Osteocyte (in vitro differentiated cells): ENCODE measurements at places on chromosomes 2 and 18. TPM values are rescaled to one million over a fixed set of nuclear protein-coding genes. Genes with fewer than 3 reads are reported as not detected.
A peak's percentile ranks its signal among the peaks of the same experiment; 100 is the strongest.

Gene GREB1L
- total RNA-seq = 0.60 and 0.70 TPM in 2 replicates

- H3K4me3 ChIP-seq = no peak overlapping the region
- DNase-seq = no peak
- H3K27me3 ChIP-seq = peaks cover 10% of the 10 kb centered on the region
- peaks cover 8% of the 10 kb centered on the region for H3K4me1 ChIP-seq
- H3K36me3 ChIP-seq = no peaks in the 10 kb centered on the region
These were observed 61.0 kb upstream of the IL1RL1 start for GRCh38 chr2:102250278-102250821.

DNA sequence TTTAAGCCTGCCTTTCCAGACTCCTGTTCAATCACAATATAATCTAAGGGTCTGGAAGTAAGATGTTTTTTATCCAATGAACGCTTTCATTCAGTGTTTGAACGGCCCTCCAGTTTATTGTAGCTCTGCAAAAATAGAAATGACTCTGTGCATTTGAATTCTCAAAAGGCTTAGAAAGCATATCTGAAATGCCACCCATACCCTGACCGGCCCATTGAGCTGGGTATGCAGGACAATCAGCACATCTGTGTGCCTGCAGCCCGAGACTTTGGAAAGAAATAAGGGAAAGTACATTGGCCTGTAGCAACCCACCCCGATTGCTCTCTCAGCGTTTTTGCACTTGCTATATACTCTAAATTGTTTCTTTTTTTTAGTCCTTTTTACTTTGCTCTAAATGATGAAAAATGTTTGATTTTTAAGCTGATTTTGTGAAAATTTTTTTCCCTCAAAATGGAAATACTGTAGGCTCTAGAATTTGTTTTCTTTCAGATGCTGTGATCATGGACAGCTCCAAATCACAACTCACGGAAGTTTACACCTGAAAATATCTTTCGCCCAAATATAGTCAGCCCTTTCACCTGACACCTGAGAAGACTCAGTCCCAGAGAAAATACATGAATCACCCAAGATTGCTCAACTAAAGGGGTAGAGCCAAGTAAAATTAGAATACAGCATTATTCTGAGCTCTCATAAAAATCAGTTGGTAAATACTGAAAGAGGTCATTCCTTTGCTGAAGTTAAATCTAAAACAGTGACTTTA lies 194.5 kb upstream of the SIX3 start:
- no peak overlapping the region for H3K27ac ChIP-seq
- H3K4me3 ChIP-seq = no peak overlapping the region
- H3K4me1 ChIP-seq = no peaks in the 10 kb centered on the region
- DNase-seq = no peak

GRCh38 chr18:74589811-74590210 lies 7.9 kb upstream of the ZNF407 start:
- H3K4me1 ChIP-seq = no peaks in the 10 kb centered on the region
- no peak overlapping the region for H3K4me3 ChIP-seq

DNA sequence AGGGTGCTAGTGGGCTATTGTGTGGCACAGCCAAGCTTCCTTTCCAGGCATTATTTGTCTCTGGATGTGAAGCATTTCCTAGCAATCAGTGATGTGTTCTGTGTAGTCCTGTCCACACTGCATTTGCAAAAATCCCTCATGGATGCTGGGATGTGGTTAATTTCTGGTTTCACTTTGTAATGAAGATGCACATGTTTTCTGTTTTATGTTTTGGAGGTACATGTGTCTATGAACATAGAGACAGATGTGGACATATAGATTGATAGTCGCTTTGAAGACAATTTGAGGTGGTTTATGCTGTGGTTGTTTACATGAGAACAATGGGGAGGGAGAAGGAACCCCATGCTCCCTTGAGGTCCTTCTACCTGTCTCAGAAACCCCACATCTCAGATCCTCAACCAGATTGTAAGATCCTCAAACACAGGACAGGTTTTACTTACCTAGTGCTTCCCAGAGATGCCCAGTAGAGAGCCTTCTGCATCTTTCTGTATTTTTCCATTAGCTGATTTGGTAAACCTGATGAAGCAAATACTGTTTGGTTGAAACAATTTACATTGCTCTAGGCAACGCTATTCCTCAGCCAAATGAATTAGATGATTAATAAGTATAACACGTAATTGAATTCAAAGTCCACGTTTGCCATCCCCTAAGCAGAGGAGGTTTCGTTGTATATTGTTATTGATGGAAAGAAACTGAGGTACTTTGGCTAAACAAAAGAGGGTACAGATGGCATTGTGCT lies 204.4 kb downstream of the SPP2 start:
- no peaks in the 10 kb centered on the region for H3K36me3 ChIP-seq
- DNase-seq = no peak
- H3K27me3 ChIP-seq = no peaks in the 10 kb centered on the region
- H3K27ac ChIP-seq = no peak overlapping the region
- peaks cover 44% of the 10 kb centered on the region for H3K4me1 ChIP-seq

- H3K36me3 ChIP-seq = no peaks in the 10 kb centered on the region
- no peaks in the 10 kb centered on the region for H3K27me3 ChIP-seq
These were observed 245.4 kb downstream of the INSIG2 start for GRCh38 chr2:118333664-118334063.

GRCh38 chr18:25228410-25228809 lies 123.6 kb downstream of the ZNF521 start:
- no peak overlapping the region for H3K4me3 ChIP-seq
- H3K27me3 ChIP-seq = no peaks in the 10 kb centered on the region

DNA sequence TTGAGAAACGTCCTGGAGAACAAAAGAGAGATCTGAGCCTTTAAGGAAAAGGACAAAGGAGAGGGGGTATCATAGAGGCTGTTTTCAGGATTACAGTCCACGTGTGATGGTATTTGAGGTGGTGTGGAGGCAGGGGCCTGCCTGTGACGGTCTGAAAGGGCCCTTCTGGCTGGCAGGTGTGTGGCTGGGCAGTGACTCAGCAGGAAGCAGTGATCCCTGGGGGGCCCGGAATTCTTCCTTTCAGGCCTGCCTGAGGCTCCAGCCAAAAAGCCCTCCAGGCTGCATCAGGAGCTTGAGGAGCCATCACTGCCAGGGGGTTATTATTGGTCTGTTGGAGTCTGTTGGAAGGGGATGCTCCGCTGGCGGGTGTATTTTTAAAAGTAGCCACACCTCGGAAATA lies 97.2 kb upstream of the TMEM18 start:
- no peak overlapping the region for H3K4me3 ChIP-seq
- H3K27me3 ChIP-seq = no peaks in the 10 kb centered on the region
- H3K4me1 ChIP-seq = peaks cover 17% of the 10 kb centered on the region
- DNase-seq = no peak
- no peaks in the 10 kb centered on the region for H3K36me3 ChIP-seq

DNA sequence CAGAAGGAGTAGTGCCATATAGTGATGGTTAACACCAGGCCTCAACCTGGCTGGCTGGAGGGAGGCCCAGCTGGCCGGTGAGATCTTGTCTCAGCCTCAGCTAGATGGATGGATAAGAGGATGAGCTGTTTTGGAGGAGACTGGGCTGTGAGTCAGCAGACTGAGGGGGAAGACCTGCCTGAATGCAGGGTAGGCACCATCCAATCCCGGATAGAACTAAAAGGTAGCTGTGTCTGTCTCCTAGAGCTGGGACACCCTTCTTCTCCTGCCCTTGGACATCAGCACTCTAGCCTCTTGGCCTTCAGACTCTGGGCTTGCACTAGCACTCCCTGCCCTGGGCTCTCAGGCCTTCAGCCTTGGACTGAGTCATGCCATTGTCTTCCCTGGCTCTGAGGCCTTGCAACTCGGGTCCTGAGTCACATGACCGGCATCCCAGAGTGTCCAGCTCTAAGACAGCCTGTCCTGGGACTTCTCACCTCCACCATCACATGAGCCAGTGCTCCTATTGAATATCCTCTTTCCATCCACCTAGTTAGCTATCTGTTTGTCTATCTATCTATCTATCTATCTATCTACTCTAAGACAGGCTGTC lies 131.3 kb downstream of the TPO start:
- H3K27me3 ChIP-seq = peaks cover 3% of the 10 kb centered on the region
- H3K4me1 ChIP-seq = no peaks in the 10 kb centered on the region
- H3K27ac ChIP-seq = no peak overlapping the region
- no peak overlapping the region for H3K4me3 ChIP-seq

DNA sequence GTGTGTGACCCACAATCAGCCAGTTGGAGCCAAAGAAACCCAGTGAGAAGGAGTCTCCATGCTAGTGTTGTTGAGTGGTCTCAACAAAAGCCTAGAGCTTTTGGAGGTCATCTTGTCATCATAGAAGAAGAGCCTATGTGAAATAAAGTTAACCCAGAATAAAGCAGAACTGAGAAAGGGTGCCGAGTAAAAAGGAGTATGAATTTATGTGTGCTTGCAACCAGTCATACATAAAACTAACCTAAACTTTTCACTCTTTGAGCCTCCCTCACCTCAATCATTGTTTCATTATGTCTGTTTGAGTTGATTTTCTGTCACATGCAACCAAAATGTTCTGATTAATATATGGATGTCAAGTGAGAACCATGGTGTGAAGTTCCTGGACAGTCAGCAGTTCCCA lies 599.3 kb upstream of the ZEB2 start:
- no peak for DNase-seq
- no peak overlapping the region for H3K4me3 ChIP-seq
- no peak overlapping the region for H3K27ac ChIP-seq
- H3K4me1 ChIP-seq = peaks cover 30% of the 10 kb centered on the region
- no peaks in the 10 kb centered on the region for H3K27me3 ChIP-seq
- H3K36me3 ChIP-seq = no peaks in the 10 kb centered on the region

GRCh38 chr2:177148477-177149154 lies 64.0 kb upstream of the HNRNPA3 start:
- peak overlapping the region; percentile 81 for H3K4me3 ChIP-seq
- H3K36me3 ChIP-seq = no peaks in the 10 kb centered on the region
- H3K4me1 ChIP-seq = peaks cover 12% of the 10 kb centered on the region
